ENCODE measurements at places on chromosomes 3 and 15.

DNA sequence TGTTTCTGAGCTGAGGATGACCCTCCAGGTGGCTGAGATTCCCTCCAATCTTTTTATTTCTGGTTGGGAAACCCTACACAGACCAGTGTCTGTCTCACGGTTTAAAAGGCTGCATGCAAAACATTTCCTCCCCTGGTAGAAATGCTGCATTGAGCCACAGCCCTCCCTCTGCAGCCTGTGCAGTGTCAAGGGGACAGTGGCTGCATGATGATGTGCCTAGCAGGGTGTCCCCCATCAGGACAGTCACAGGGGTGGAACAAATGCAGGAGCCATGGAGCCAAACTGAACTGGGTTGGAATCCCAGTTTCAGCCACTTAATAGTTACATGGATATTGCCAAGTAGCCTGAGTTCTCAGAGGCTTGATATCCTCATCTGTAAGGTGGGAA is 147.9 kb upstream of the CTDSPL start:
- DNase-seq: no peak

- no peak for DNase-seq
These were observed 38.4 kb downstream of the PCOLCE2 start for GRCh38 chr3:142850395-142851023.

- DNase-seq: no peak
These were observed 17.2 kb upstream of the SLC6A11 start for GRCh38 chr3:10798600-10799367.

- DNase-seq: no peak
These were observed 11.6 kb downstream of the MYL3 start for GRCh38 chr3:46851364-46852333.

- peak; percentile 51 for DNase-seq
These were observed 462 bp downstream of the EDEM1 start for GRCh38 chr3:5187920-5188418.

DNA sequence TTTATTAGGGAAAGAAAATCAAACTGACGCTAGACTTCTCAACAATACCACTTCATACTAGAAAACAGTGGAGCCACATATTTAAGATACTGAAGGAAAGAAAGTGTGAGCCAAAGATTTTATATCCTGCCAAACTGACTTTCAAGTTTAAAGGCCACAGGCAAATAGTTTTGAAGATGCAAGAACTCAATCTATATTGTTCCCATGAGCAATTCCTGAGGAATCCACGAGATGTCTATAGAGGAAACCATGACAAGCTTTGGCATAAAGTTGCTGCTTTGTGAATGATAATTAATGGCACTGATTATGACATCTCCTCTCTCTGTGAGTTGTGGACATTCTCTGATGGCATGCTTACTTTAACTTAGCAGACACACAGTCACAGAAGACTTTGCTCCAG is 276.1 kb upstream of the GOLGA6L4 start:
- no peak for DNase-seq

DNA sequence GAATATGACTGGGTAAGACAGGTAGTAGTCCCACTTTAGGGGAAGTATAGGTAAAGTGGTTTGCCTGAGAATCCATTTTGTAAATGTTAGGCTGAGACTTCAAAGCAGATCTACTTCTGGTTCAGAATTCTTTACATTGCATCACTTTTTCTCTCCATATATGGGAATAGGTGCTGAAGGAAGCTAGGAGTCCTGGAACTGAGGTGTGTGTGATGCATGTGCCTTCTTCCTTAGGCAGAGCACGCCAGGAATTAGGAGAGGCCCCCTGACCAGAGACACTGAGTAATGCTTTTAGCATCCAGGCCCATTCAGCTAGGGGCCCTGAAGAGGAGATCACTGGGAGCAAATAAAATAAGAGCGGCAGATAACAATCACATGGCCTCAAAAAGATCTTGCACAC is 69.2 kb upstream of the DCP1A start:
- DNase-seq: no peak

GRCh38 chr3:29438580-29438979 is 157.7 kb downstream of the RBMS3 start:
- DNase-seq: no peak

GRCh38 chr3:153746211-153746610 is 375.0 kb upstream of the ARHGEF26 start:
- no peak for DNase-seq

DNA sequence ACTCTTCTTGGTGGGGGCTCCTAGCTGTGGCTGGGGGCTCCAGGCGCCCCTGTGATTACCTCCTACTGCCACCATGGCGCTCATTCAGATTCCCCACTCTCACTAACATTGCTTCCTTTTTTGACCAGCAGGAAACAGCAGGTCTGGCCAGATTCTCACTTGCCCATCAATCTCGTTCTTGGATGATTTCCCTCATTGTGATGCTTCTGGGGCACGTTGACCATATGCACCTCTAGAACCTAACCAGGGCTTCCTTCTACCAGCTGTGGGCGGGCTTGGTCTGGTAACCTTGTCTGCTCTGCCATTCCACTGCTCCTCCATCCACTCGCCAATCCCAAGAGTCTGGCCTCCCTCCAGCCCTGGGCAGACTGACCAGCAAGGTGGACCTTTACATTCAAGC is 35.9 kb upstream of the PTPN23 start:
- DNase-seq: no peak

- DNase-seq: no peak
These were observed 1060.8 kb downstream of the ROBO1 start for GRCh38 chr3:78706906-78707523.

DNA sequence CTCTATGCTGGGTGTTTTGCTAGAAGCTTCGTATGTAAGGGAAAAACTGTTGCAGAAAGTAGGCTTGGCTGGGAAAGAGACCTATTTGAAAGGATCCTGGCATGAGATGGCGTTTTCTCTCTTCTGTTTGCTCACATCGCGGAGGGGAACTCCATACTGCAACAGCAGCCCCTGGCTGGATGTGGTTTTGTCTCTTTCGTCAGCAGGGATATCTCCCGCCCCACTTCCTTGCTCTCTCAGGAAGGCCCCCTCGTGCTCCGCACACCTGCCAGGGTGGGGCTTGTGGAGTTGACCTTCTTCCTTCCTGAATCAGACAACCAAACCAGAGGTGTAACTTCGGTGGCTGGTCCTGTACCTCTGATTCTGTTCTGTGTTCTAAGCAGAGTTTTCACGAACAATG is 26.4 kb upstream of the MYZAP start:
- peak; percentile 56 for DNase-seq
